ENCODE measurements at places on chromosomes 3 and 15.
A peak's percentile ranks its signal among the peaks of the same experiment; 100 is the strongest.

DNA sequence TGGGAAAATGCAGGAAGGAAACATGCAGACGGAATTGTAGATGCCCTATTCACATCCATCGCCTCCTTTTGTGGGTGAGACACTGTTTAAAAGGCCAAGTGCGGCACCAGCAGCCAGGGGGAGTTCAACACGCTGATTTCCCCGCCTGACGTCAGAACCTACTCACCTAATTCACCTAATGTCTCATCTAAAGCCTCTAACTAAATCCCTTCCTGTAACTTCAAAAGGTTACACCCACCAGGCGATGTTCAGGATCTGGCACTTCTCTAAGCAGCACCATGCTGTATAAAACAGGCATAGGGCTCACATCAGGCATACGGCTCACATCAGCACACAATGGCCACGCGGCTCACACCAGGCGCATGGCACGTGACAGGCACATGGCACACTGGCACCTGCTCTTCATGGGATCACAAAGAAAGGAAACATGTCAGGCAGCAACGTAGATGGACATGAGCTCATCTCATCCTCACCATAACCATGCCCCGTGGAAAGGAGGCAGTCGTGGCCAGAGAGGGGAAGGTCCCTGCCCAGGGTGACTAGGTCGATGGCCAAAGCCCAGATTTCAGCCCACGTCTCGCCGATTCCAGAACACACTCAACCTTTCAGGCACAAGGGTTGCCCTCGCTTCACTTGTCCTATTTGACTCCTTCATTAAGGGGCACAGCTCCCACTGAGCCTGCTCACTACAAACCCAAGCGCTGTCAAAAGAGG lies 21.7 kb downstream of the XXYLT1 start:
- no peak for DNase-seq

GRCh38 chr3:42513121-42513520 lies 10.7 kb downstream of the VIPR1 start:
- DNase-seq, result no peak

- no peak for DNase-seq
Measured at GRCh38 chr15:36691579-36692357, 112.3 kb downstream of the CDIN1 start.

DNA sequence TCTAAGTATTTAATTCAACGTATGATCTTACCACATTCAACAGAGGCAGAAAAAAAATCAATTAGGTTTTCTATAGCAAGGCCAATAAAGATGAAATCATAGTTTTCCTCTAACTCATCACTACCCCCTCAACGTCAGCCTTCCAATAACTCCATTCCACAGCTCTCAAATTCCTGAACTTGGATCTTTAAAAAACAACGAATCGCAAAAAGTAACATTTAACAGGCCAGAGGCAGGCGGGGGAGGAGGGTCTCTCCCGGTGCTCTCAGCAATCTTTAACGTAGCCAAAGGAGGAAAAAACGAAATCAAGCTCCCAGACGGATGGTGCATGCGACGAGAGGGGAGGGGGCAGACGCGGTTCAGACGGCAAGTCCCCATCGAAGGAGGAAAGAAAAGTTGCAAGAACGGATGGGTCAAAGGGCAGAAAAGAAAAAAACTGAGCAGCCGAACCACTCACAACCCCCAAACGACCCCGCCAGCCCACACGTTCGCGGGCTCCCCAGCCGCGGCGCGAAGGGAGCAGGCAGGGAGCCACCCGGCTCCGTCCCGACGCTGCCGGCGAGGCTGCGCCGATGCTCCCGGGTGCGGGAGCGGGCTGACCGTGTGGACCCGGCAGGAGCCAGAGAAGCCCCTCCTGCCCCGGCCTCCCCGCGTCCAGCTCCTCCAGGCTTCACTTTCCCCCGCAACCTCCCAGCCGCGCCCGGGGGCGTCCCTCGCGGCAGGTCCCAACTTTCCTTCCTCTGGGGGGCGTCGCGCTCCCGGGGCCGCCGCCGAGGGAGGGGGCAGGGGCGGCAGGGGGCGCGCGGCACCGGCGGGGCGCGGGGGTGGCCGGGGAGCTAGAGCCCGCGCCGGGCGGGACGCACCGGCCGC lies 703 bp downstream of the PEAK1 start:
- DNase-seq, result peak; percentile 12

DNA sequence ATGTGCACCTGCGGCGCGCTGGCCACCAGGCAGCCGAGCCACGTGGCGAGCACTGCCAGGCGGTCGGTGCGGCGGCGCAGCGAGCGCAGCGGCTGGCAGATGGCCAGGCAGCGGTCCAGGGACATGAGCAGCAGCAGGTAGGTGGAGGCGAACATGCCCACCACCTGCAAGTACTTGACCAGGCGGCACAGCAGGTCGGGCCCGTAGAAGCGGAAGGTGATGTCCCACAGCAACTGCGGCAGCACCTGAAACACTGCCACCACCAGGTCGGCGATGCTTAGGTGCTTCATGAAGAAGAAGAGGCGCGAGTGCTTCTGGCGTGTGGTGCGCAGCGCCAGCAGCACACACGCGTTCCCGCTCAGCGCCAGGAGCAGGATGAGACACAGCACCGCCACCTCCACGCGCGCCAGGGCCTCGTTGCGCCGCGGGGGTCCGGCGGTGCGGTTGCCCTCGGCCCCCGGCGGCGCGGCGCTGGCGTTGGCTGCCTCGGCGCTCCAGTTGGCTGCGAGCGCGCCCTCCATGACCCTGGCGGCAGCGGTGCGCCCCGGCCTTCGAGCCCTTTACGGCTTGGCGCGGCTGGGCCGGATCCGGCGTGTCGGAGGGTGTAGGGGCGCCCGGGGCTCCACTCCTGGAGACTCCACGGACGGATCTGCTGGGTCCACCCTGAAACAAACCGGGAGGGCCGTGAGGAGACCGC lies 1.6 kb downstream of the OXTR start:
- DNase-seq, result no peak

DNA sequence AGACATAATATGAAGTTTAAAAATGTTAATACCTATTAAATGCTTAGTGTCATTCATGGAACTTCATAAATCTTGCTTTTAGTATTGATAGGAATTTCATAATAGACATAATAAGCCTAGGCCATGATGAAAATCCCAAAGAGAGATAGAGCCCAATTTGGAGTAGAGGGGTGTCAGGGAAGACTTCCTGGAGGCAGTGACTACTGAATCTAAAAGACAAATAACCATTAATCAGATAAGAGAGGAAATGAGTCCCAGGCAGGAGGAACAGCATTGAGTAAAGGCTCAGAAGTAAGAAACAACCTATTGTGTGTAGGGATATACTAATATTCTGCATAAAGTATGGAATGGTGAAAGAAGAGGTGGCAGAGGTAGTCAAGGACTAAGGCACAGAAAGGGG lies 126.9 kb upstream of the MRPS22 start:
- no peak for DNase-seq

DNA sequence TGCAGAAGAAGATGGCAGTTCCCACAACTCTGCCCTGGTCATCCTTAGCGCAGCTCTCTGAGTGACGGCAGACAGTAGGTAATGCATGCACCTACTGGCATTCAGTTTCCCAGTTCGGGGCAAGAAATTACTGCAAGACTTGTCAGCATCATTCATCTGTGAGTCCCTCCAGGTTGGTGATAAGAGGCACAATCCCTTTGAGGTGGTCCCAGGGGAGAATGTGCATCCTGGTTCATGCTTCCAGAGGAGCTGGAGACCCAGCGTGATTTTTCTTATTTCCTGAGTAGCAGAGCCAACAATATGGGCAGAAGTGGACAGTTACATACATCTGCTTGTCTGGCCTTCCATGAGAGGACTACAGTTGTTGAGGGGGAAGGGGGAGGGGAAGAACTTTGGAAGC lies 235.9 kb upstream of the BHLHE40 start:
- no peak for DNase-seq

DNA sequence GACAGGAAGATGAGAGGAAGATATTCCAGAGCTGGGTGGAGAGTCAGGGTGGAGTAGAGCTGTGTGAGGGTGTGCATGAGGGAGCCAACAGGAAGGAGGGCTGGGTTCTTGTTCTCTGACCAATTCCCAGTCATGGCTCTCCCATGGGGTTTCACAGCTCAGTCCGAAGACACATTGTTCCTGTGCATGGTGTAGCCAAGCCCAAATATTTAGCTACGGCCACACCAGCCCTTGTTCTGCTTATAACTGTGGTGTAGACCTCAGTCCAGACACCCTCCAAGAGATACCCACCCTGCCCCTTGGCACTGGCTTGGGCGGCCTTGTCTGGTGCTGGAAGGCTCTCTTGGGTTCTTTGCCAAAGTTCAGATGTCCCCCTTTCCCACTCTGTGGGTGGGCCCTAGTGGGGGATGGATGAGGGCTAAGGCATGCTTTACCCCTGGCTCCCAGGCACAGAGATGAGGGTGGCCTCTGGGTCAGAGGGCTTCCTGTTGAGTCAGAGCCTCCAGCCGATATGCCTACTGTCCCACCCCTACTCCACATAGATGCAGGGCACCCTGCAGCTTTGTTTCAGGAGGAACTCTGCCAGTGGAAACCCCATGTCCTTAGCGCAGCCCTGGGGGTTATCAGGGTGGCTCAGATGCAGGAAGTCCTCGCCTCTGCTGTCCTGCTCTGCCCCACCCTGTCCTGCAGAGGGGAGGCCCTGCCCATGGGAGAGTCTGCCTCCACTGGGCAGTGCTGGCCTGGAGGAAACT lies 271.2 kb upstream of the CTDSPL start:
- no peak for DNase-seq

DNA sequence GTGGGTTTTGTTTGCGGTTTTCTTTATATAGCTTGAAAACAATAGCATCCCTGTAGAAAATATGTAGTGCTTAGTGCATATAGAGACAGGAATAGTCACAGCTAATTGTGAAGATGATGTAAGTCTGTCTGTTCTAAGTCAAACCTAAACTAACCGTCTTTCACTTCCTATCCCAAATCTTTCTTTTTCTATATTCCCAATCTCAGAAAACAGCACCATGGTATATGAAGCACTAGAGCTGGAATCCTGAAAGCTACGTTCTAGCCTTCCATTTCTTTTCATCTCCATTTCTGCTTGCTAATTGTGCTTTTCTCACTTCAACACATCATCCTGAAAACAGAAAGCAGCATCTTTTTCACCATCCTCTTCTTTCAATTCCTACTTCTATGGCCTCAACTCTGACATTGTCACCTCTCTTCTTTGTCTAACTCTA lies 1235.5 kb downstream of the ROBO2 start:
- DNase-seq, result no peak

DNA sequence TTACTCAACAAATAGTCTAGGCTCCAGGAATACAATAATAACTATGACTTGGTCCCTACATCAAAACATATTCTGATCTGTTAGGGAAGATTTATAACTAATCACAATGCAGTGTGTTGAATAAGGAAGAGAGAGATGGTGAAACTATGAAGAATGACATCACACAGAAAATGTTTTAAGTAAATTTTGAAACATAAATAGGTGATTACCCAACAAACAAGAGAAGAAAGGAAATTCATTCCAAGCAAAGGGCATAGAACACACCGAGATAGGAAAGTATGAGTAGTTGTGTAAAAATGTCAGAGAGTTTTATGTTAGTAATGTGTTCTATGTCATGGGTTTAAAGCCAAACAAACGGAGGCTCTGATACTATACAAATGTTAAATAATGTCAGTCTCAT lies 13.4 kb downstream of the SEC62 start:
- no peak for DNase-seq

GRCh38 chr15:73809728-73810501 lies 56.8 kb upstream of the INSYN1 start:
- no peak for DNase-seq

- no peak for DNase-seq
Measured at GRCh38 chr3:116102037-116102436, 343.2 kb downstream of the LSAMP start.

DNA sequence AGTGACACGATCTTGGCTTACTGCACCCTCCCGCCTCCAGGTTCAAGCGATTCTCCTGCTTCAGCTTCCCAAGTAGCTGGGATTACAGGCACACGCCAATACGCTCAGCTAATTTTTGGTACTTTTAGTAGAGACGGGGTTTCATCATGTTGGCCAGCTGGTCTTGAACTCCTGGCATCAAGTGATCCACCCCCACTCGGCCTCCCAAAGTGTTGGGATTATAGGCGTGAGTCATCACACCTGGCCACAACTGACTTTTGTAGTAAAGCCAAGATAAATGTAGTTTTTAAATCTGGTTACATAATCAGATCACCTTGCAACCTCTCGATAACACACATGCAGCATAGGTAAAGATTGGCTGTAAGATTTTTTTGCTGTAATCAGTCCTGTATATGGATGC lies 657.5 kb upstream of the DPPA4 start:
- no peak for DNase-seq

- DNase-seq, result no peak
Measured at GRCh38 chr15:70853318-70853972, 512 bp downstream of the LARP6 start.

DNA sequence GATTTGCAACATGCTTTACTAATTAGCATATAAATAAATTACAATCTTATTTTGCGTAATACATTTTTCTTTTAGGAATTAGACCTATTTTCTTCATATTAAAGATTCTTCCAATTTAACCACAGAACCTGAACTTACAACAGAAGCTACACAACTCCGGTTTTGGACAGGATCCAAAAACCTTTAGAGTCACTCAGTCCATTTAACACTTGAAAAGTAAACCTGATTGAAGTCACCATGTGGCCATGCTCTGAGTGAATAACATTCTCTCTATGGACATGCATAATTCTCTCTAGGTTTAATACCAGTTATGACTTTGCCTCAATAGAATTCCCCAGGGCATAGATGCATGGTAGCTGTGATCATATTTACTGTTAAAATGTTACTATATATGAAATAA lies 751.0 kb downstream of the VGLL3 start:
- DNase-seq, result no peak

DNA sequence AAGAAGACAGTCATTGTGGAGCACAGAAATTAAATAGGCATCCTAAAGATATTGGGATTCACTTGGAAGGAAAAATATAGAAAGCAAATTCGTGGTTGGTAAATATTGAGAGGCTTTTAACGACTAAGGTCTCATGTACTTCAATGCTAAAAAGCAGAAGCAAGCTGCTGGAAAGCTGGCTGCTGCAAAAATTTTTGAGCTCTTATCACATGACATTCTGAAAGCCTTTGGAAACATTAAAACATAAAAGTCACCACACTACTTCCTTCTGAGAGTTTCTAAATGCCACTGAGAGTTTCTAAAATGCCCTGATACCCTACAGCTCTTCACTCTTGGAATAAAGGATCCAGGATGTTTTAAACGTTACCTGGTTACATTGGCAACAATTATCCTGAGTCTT lies 39.0 kb upstream of the CBLB start:
- no peak for DNase-seq

DNA sequence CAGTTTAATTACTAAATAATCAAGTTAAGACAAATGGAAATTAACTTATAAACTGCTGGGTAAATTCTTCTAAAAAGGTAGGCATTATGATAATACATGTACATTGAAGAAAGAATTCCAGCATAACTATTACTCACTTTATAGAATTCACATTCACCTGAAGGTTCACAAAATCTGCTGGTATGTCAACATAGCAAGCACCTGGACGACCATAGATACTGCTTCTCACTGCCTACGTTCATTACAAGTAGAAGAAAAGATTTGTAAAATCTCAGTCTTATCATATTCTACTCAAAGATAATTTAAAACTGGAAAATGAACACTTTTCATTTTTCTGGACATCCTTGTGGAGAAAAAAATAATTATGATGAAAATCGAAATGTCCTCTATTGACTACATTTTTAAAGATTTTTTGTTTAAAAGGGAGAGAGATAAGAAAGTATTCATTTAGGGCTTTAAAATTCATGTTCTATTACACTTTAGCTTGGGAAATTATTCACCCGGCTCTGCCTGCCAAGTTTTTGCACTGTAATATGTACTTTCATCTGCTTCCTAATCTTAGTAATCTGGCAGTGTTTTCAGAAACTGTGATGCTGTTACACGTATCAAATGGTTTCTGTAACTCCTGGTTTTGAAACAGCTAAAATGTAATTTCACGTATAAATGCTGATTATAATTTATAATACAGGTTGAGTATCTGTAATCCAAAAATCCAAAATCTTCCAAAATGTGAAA lies 16.1 kb downstream of the HACL1 start:
- no peak for DNase-seq
